ENCODE measurements at places on chromosomes 13 and 19. TPM values are rescaled to one million over a fixed set of nuclear protein-coding genes. Genes with fewer than 3 reads are reported as not detected.

DNA sequence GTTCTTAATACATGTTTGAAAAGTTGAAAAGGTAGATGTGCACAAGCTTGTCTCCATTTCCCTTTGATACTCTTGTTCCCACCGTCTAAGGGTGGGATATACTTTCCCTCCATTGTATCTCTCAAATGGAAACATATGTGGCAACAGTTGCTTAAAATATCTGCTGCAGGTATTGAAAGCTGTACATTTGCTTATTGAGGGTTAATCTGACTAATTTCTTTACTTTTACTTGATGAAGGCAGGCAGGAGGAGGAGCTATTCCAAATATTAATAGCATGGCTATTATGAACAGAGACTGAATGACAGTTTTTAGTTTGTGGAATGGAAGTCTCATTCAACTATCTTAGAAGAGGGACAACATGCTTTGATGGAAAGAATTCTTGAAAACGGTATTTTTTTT lies 103.8 kb downstream of the SLC10A2 start:
- no peak for DNase-seq

DNA sequence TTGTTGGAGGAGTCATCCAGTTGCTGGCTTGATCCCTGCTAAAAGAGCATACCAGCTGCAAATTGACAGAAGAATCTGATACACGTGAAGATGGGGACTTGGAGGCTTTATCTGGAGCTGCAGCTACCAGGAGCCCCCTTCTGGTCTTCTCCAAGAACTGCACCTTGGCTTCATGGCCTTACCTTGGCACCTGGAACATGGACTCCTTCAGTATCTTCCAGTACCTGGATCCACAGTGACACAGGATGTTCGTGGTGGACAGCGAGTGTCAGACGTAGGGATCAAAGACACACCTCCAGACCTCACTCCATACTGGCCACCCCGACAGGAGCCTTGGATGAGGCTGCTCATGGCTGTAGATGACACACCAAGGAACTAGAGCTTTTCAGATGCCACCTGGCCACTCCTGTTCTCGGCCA lies 9.9 kb upstream of the ACSBG2 start:
- DNase-seq: peak; percentile 39

DNA sequence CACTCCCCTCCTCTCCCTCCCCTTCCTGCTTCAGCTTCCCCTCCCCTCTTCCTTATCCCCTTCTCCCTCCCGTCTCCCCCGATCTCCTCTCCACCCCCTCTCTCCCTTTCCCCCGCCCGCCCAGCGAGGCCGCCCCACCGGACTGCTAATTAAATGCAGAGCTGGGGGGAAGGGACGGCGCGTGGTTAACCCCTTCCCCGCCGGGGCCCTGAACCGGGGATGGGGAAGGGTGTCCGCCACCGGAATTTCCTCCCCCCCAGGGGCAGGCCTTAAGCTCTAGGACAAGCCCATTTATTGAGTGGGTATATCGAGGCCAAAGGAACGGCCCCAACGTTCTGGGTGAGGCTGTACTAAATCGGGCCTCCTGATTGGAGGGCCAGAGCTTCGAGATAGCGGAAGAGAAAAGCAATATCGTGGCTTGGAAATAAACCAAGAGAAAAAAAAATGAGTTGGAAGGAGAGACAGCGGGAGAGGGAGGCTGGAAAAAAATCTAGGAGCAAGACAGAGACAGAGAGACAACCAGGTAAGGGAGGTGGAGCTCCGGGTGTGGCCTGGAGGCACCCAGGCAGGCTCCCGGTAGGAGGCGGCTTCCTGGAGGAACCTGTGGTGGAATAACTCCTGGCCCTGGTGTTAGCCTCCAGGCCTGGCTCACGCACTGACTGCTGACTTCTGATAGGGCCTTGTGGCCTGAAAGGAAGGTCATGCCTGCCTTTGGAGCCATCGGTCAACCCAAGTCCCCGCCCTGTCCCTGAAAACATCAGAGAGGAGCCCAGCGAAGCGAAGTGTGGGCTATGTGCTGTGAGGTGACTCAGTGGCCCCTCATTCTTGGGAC lies 11.6 kb upstream of the JUND start:
- peak; percentile 83 for DNase-seq

DNA sequence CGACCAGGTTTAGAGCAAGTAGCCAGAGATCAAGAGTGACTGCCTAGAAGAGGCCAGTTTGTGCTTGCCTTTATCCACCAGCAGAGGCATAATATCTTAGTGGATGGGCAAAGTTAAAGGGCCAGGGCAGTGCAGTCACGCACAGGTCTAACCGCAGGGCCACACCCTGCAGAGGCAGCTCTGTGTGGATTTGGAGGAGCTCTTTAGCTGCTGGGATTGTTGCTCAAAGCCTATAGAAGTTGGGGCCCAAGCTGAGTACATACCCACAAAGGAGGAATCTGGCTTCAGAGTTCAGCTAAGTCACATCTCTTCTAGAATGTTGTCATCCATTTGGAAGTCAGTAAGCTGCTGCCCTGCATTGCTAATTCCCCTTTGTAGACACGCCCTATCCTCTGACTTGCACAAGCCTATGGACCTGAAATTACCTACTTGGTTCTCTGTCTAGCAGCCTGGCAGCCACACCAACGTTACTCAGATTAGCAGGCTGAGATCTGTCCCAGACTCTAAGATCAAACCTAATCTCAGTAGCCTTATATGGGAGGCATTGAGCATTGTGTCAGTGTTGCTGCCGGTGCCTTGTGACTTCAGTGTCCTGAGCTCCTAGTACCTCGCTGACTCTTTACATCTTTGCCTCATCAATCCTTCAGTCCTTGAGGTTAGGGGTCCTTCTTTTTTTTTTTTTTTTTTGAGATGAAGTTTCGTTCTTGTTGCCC lies 102.9 kb upstream of the STARD13 start:
- DNase-seq: no peak

GRCh38 chr19:50693064-50693975 lies 26.3 kb downstream of the SHANK1 start:
- DNase-seq: no peak

DNA sequence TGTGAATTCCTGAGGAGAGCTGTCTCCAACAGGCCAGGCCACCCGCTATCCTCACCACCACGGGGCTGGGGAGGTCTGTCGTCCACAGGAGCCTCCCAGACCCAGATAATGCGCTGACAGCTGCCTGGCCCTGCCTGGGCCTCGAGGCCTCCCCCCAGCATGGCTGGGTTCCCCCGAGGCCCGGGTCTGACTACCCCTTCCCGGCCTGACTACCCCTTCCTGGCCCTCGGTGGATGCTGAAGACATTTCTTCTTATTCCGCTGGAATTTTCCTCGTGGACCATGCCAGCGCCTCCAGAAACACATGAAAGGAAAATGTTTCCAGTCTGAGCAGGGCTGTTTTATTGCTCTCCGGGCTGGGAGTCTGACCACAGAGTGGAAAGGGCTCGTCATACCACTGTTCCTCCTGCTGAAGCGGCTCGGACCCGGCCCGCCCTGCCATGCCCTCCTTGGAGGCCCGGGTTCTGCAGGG lies 16.8 kb upstream of the COMP start:
- no peak for DNase-seq

DNA sequence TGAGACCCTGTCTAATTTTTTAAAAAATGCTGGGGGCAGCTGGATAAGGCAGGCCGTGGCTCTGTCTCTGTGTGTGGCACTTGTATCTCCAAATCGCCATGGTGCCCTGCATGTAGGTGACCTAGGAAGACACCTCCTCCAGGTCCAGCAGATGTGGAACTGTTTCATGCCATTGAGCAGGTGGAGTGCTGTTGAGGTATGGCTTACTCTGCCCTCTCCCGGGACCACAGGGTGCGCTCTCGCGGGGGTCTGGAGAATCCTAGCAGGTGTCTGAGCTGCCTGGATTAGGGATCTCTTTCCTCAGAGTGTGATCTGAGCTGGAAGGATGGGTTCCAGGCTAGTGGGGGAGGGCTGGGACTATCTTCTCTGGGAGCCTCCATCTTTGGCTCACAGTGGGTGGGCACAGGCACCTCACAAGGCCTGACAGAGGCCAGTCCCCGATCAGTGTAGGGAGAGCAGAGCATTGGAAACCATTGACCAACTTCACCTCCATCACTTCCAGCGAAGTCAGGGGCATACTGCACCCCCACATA lies 67.7 kb upstream of the TM9SF2 start:
- DNase-seq: no peak

DNA sequence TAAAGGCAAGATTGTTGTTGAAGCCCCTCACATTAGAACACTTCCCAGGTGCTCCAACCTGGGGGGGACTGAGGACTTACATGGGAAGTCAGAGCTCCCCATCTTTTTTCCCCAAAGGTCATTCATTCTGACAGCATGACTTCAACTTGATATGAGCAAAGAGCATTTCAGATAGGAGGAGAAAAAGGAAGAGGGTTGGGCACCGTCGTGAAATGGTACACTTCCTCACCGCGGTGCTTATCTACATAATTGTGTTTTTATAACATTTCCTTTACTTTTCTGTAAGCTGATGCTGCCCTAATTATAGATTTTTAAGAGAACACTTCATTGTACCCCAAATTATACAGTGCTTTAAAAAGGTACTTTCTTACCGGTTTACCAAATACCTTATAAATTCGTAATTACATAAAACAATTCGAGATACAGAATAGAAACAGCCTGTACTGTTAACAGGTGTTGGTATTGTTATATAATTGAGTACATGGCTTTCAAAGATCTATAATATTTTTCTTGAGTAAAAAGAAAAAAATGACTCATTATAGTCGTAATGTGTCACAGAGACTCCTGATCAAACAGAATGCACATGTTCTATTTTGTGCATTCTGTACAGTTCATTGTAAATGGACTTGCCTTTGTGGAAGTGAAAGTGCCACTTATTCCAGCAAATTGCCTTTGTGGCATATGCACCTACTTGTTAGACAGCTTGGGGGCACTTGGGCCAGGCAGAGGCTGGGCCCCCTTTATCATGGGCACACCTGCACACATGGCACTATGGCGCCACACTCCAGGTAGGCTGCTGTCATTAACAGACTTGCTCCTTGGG lies 81.8 kb downstream of the GGACT start:
- no peak for DNase-seq

DNA sequence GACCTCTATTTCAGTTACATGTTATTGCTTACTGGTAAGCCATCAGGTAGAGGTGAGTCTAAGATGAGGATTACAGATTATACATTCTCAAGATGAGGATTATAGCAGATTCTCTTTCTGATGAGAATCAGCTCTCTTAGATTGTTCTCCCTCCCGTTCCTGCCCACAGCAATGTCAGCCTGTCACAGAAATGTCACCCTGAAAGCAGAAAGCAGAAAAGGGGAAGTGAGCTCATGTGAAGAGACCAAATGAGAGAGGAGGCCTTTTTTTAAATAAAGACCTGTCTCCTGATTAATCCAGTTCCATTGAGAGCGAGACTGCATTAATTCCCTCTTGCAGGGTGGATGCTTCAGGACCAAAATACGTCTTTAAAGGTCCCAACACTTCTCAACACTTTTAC lies 445.6 kb downstream of the KCTD12 start:
- no peak for DNase-seq

The RXFP2 gene
- total RNA-seq: not detected

The SWSAP1 gene
- 2.6 TPM for total RNA-seq

The MBD3L3 gene
- total RNA-seq: not detected

The FUZ gene
- 4.7 TPM for total RNA-seq

The GZMM gene
- total RNA-seq: 0.74 TPM

The NLRP5 gene
- not detected for total RNA-seq

The KIR3DL1 gene
- total RNA-seq: not detected

All from right lobe of liver (tissue), 6 donors.